ENCODE measurements at places on chromosomes 12 and 14.

- DNase-seq: no peak
These were observed 240.4 kb upstream of the MGAT4C start for GRCh38 chr12:86496595-86496994.

DNA sequence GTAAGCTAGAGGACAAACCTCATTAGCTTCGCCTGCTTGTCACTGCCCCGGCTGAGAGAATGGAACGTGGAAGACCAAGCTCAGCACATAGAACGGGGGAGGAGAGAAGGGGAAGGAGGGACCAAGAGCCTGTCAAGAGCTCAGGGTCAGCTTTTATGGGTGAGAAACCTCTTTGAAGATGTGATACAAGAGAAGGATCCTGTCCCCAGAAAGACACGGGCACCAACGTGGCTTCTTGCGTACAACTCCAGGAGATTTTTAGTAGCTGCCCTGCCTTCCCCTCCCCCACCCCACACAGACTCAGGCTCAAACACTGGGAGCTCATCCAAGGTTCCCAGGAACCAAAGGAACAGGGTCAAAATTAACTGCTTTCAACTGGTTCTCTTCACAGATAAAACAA lies 34.7 kb downstream of the APPL2 start:
- DNase-seq: no peak

DNA sequence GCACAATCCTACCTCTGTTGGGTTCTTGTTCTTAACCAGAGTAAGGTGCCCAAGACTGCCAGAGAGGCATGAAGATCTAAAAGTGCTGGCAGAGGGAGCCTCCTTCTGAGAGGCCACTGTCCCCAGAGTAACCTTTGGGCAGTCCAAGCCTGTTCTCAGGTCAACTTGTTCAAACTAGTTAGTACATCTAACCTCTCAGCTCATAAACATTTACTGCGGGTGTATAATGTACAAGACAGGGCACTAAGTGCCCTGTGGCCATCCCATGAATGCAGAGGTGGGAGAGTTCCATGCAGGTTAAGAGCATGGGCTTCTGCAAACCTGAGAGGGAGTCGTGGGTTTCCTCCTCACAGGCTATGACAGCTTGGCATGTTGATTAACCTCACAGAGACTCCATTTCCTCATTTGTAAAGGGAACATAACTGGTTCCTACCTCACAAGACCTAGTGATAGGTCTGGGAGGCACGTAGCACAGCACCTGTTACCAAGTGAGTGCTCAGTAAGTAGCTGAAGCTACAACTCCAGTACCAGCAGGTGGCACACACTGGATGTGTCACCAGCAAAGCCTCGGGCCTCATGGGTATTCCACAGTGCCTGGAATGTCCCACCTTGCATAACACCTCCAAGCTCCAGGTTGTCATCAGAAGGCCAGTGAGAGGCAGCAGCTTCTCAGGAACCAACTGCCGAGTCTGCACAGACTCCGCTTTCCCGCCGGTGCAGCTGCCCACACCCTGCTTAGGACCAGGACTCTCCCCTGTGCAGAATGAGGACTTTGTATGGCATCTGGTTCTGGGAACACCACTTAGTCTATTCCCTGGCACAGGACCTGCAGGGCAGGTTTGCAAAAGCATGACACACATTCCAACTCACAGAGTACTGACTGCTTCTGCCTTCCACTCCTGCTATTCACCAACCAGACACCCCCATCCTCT lies 4.4 kb downstream of the VDR start:
- no peak for DNase-seq

GRCh38 chr14:92597906-92598905 lies 84.6 kb downstream of the RIN3 start:
- DNase-seq: no peak

All from central memory CD8-positive, alpha-beta T cell (primary cell).